ENCODE measurements at places on chromosomes 16 and 17. TPM values are rescaled to one million over a fixed set of nuclear protein-coding genes. Genes with fewer than 3 reads are reported as not detected.

GRCh38 chr17:65455972-65456343 lies 105.5 kb downstream of the AXIN2 start:
- no peak for DNase-seq

DNA sequence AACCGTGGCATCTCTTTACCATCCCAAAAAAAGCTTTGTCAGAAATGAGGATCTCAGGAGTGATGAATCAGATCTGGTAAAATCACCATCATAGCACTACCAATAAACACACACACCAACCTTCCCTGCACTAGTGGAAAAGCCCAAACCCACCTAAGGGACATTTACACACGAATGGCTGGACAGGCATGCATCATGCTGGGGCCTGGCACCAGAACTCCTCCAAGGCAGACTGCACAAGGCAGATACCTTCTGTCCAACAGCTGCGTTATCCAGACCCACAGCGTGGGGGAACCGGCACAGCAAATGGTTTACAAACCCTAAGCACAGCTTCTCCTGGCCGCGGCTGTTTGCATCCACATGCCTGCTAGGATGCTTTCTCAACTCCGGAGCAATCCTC lies 2.8 kb downstream of the ASIC2 start:
- no peak for DNase-seq

- DNase-seq, result no peak
Observed at GRCh38 chr16:58589326-58589905, 40.2 kb downstream of the CNOT1 start.

Gene ZFPM1
- 0.20 TPM for polyA plus RNA-seq

DNA sequence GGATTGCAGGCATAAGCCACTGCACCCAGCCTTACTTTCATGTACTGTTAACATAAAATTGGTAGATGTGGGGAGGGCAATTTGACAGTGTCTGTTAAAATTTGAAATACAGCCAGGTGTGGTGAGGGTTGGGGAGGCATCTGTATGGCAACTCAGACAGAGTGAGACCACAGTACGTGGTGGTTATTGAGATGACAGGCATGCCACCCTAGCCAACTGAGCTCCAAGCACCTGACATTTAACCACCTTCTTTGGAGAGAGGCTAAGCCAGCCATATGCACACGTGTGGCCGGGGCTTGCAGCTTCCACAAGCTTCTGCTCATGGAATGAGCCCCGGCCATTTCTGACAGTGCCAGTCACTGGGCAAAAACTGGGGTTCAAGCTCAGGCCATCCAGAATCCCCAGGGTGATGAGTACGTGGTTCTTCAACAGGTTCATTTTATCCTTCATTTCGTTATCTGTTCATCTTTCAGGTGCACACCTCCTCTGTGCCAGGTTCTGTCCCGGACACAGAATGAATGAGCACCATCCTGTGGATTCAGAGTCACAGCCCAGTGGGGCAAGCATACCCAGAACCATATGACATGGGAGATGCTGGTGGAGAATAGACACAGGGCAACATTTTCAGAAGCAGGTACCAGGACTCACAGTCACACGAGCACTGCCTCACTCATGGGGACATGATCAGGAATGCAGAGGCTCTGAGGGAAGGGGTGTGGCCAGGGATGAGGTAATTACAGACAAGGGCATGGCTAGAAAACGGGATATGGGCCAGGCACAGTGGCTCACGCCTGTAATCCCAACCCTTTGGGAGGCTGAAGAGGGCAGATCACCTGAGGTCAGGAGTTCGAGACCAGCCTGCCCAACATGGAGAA lies 36.2 kb downstream of the C16orf82 start:
- DNase-seq, result no peak

- DNase-seq, result no peak
Observed at GRCh38 chr16:9723136-9723535, 459.1 kb downstream of the GRIN2A start.
